ENCODE measurements at places on chromosomes 6 and 20. TPM values are rescaled to one million over a fixed set of nuclear protein-coding genes. Genes with fewer than 3 reads are reported as not detected.
A peak's percentile ranks its signal among the peaks of the same experiment; 100 is the strongest.

DNA sequence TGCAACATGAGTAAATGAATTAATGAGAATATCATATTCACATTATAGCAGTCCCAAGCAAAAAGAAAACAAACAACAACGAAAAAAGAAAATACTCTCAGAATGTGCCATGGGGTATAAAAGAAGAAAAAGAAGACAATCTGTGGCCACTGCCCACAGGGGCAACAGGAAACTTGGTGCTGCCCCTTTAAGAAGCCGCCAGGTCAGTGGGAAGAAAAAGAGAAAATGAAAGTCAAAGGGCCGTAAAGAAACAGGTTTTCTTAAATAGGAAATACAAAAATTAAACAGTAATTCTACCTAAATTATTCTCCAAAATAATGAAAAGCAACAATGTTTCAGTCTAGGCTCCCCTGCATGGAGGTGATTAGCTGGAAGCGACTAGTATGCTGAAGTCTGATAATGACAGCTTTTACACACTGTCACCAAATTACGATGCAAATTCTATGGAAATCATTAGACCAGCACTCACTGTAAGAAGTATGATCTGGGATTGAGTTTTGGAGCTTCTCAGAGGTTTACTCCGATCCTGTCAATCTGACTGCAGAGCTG, 23.6 kb downstream of the GMDS start:
- no peak for DNase-seq

The ATP6V1G2 gene
- total RNA-seq = 0.35 TPM

DNA sequence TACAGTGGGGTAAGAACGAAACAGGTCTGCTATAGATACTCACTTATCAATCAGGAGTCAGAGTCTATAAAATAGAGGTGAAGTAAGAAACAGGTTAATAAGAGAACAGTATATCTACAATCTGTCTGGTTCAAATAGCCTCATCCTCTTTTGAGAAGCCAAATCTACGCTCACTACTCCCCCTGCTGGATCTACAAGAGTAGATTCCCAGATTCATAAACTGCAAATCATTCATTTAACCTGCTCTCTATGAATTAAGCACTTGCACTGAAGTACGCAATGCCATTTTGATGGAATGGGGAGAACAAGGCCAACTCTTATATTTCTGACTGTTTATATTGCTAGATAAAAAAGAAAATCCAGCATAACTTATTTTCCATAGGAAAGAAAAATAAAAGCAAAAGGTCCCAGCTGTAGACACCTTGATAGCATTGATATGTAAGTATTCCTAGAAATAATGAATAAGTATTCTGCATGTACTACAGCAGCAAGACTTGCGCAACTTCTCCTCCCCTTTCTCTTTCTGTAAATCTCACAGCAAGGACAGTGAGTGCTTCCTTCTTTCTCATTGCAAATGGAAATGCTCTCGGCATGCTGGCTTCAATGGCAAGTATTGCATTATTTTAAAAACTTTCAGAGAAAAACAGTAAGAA, 92.3 kb downstream of the RFX6 start:
- peak; percentile 17 for DNase-seq

GRCh38 chr6:134464690-134465411, 146.9 kb upstream of the SGK1 start:
- no peak for DNase-seq

- no peak for DNase-seq
Measured at GRCh38 chr6:145733207-145733606, 2.1 kb downstream of the EPM2A start.

The PGBD1 gene
- total RNA-seq = 0.60 TPM

The LY6G6F gene
- total RNA-seq = not detected

GRCh38 chr20:51533291-51534172, 9.0 kb downstream of the NFATC2 start:
- DNase-seq = no peak

The SLC35F1 gene
- total RNA-seq = 2.1 TPM

The HACE1 gene
- 4.0 TPM for total RNA-seq

DNA sequence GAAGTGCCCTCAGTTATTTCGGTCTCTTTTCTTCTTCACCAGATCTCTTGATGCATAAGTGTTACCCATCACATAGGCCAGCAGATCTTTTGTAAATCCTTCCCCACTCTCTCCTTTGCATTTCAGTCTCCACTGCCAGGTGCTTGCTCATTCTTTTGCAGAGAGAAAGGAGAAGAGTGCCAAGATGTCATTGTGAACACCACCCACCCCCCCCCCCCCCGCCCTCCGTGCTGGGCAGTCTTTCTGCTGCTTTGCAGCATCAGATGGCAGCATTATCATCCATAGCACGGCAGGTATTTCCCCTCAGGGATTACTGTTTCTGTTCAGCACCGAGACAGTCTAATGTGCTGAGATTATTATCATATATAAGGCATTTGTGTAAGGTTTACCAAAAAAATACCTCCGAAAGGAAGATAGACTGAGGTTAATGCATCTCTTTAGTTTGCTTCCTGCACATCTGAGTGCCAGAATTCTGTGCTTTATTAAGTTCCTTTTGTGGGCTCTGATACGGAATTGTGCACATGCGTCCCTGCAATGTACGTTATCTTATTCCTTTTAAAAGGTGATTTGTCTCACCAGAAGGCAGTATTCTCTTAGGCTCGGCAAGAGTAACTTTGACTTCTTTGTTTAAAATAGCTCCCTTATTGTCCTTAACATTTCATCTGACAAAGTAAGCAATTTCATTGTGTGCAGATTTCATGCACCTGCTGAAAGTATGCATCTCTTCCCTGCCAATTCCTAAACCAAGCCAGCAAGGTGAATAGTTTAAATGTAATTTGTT, 128.8 kb downstream of the PHACTR1 start:
- DNase-seq = no peak

- no peak for DNase-seq
Measured at GRCh38 chr6:30465595-30466306, 23.6 kb upstream of the HLA-E start.

The BPIFA1 gene
- not detected for total RNA-seq

The CYP39A1 gene
- 3.8 TPM for total RNA-seq

DNA sequence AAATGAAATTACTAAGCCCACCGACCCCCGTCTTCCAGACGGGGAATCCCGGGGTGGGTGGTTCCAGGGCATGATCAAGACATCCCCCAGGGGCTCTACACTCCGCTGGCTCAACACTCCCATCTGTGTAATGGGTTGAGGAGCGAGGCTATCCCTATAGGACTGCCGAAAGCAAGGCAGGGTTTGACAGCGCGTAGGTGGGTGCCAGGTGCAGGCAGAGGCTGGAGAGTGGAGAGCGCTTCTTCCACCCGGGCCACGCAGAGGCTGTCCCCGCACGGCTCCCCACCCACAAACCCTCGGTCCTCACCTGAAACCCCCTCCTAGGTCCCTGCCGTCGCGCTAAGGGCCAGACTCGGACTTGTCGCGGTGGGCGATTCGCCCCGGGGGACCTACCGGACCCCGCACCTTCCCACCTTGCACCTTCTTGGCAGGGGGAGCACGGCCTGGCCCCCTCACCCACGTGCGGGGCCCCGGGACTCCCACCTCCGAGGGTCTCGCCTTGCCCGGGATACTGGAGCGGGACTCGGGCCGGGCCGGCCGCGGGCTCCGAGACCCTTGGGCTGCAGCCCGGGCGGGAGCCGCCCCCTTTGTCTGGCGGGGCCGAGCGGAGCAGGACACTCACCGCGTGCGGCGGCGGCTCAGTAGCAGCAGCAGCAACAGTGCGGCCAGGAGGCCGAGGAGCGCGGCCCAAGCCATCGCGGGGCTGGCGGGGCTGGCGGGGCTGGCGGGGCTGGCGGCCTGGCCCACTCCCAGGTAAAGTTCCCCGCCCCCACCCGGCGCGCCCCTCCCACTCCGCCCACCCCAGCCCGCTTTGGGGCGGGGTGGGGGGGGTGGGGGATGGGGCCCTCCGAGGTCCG, at the start of gene PTGIS:
PTGIS (minus strand) TSS at position 717 of the 857 bp plus-strand sequence; CDS start at position 696, 21 bp downstream.
- peak; percentile 67 for DNase-seq

Data from pancreas (tissue), 10 donors.